ENCODE measurements at places on chromosomes 1 and 21.

GRCh38 chr1:116431870-116432500 lies 58.9 kb downstream of the ATP1A1 start:
- no peak for DNase-seq

- DNase-seq, result no peak
These were observed 13.3 kb downstream of the KCNJ10 start for GRCh38 chr1:160056648-160057169.

DNA sequence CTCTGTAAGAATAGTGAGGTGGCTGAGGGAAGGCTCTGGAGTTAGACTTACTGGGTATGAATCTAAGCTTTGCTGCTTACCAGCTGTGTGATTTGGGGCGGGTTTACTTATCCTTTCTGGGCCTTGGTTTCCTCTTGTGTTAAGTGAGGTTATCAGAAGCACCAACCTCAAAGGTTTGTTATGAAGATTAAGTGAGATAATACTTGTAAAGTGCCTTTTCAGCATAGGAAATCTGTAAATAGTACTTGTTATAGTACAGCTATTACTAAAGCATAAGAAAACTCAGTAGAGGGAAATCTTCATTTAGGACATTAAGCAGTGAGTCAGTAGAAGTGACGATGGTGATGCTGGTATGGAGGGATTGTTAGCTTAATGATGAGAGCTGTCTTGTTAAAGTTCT lies 12.1 kb downstream of the HHAT start:
- no peak for DNase-seq

DNA sequence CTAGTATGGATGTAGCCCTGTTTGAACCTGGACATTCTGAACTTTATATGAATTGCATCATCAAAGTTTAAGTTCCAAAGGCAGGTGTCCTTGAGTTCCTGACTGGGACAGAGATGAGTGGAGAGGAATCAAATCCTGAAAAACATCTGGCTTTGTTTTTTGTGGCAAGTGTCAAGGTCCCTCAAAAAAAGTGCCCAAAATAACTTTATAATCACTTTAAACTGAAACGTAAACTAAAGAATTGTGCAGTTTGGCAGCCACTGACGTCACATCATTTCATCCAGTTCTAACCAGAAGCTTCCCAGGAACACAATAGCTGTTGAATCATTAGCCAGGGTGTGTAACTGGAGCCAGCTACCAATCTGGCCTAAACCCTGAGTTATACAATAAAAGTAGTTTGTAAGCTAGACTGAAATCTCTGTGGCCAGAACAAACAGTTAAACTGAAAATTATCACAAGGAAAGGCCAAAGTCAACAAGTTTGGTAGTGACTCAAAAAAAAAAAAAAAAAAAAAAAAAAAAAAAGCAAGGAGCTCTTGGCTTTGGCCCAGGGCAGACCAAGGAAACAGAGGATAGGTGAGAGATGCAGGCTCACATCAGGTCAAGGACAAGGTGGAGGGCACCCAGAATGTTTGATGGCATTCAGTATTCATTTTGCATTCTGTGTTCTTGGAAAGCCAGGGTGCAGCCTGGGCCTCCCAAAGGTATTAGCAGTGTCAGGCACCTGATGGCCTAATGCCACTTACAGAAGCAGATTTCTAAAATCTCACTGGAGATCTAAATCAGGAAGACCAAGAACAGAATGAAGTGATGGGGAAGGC lies 74.3 kb downstream of the TNFSF18 start:
- no peak for DNase-seq

Data from T1000 (cell line).